NCI-H1417 (cell line): ENCODE measurements at places on chromosomes 3 and 15.

DNA sequence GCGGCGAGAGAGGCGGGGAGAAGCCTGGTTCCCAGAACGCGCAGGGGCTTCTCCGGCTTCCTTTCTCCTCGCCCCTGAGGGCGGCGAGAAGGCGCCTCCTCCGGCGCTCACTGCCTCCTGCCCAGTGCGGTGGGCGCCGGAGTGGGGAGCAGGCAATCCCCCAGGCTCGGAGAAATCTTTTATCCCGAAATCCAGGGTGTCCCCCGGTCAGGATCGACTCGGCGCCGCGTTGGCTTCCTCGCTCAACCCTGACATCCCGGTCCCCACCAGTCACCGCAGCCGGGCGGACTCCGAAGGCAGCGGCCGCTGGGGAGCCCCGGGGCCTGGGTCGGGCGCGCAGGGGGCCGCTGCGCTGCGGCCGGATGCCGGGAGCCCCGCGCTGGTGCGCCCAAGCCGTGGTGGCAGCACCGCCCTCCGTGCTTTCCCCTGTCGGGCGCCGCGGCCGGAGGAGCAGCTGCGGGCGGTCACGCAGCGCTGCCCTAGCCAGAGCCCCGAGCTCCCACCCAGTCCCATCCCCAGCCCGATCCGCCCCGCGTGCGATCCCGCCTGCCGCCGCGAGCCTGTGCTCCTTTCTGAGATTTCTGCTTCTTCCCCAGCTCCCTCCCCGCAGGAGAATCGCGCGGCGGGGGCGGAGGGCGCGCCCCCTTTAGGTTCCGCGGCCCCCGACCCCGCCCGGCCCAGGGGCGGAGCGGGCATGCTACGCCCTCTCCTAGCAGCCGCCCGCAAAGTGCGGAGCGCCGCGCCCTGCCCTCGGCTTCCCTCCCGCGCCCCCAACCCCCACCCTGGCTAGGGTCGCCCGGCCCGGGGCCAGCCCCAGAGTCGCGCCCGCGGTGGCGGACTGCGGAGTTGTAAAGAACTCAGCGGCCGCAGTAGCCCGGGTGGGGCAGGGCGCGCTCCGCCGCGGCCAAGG is 683 bp upstream of the CACNA2D3 start:
- DNase-seq = peak; percentile 62

DNA sequence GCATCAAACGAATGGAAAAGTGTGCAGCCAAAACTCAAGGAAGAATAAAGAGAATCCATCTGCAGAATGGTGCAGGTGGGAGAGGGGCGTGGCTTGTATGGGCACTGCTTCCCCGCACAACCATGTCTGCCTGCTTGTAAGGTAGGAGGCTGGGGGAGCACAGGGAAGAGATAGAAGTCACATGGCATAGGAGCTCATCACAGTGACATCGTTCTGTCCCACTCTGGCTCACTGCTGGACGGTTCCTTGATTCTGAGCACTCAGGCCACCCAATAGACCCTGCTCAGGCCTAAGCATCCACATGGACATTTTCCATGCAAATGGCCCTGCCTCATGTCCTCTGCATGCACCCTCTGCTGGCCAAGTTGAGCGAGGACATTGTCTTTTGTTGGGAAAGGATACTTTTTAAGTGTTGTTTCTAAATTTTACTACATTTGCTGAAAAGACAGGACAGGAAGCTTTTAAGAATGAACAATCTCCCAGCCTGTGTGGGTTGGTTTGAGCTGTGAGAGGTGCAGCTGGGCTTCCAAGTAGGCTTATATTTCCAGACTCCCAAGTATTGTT is 3.1 kb downstream of the MYLK start:
- peak; percentile 6 for DNase-seq

DNA sequence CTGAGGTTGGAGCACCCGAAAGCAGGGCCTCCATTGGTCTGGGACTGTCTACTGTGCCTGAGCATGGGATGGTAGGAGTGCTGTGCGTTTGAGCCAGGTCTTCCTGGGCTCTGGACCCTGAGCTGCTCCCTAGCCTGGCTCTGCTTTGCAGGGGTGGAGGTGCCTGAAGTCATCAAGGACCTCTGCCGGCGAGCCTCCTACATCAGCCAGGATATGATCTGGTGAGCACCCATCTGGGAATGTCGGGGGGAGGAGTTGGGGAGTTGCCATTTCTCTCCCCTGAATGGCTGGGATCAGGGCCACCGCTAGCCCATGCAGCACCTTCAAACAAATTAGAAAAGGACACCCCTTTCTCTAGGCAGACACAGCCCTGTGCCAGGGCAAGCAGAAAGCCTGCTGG is 20.7 kb downstream of the DUOX1 start:
- no peak for DNase-seq

GRCh38 chr3:107846279-107846852 is 244.5 kb downstream of the CD47 start:
- DNase-seq = peak; percentile 77

DNA sequence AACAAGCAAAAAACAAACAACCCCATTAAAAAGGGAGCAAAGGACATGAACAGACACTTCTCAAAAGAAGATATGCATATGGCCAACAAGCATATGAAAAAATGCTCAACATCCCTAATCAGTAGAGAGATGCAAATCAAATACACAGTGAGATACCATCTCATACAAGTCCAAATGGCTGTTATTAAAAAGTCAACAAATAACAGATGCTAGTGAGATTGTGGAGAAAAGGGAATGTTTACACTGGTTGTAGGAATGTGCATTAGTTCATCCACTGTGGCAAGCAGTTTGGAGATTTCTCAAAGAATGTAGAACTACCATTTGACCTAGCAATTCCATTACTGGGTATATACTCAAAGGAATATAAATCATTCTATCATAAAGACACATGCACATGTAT is 44.5 kb downstream of the RIOX2 start:
- no peak for DNase-seq

DNA sequence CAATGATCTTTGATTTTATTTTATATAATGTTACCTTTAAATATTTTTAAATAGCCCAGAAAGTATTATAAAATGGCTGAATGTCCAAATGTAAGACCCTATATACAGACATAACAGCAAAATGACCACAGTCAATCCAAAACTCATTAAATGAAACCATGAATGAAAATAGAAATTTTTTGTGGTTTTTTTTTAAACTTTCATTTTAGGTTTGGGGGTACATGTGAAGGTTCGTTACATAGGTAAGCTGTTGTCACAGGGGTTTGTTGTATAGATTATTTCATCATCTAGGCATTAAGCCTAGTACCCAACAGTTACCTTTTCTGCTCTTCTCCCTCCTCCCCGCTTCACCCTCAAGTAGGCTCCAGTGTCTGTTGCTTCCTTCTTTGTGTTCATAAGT is 108.8 kb downstream of the FAIM start:
- no peak for DNase-seq

- no peak for DNase-seq
These were observed 157.8 kb upstream of the LINGO1 start for GRCh38 chr15:77790481-77790880.

GRCh38 chr3:192685801-192686200 is 41.5 kb downstream of the FGF12 start:
- DNase-seq = no peak

DNA sequence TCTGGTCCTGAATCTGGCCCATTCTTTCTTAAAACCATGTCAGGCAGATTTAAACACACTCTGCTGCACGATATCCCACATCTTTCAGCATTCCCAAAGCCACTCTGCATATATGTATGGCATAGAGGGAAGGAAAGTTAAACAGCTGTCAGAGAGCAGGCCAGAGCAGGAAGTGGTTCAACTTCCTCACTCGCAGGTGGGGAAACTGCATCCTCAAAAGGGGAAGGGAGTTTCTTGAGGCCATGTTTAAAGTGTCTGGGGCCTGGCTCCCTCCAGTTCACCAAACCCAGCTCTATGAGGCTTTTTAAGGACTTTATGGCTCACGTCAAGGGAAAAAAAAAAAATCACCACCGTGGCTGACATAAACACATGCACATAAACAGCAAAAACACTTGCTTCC is 123.1 kb downstream of the OPA1 start:
- no peak for DNase-seq

GRCh38 chr15:100032358-100033085 is 299.3 kb upstream of the LYSMD4 start:
- no peak for DNase-seq

DNA sequence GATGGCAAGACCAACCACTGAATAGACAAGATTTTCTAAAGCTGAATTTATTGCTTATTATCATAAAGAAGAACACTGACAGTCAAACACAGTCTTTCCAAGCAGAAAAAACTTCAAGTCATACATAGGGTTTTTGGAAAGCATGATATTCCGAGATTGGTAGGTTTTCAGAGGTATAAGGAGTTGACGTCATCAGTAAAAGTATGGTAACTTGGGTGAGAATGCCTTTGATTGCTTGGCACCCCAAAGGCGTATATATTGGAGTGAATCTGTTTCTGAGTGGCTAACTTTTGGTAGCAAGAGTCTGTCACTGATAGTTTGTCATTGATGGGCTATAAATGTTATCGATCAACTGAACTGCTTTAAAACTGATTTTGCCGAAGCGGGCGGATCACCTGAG is 227.9 kb upstream of the CNTN4 start:
- no peak for DNase-seq

- no peak for DNase-seq
These were observed 47.9 kb upstream of the MAGEF1 start for GRCh38 chr3:184759666-184760200.

DNA sequence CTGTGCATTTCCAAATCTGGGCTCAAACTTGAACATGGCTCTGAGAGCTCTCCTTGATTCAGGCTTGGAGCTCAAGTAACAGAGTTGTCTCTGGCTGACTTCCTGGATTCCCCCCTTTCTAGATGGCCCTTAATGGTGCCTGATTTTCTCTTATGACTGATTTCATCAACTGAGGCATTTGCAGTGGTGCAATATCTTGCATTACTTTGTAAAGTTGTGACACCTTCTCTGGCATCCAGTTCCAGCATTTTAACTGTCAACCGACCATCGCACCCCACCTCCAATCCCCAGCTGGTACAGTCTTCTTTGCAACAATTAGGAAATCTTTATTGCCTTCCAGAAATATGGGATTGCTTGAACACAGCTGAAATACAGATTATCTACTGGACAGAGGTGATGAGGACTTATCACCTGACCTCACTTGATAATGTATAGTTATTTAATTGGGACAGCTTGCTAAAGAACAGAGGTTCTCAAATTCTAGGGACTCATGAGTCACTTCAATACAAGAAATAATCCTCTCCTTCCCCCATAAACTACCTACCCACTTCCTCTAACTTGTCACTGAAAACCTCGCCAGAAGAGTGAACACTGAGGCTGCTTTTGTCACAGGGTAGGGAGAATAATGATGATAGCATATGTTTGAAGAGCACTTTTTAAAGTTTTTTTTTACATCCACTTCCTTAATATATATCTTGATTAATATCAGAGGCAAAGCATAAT is 41.8 kb downstream of the FILIP1L start:
- DNase-seq = no peak
